ENCODE measurements at places on chromosomes 4 and X.

DNA sequence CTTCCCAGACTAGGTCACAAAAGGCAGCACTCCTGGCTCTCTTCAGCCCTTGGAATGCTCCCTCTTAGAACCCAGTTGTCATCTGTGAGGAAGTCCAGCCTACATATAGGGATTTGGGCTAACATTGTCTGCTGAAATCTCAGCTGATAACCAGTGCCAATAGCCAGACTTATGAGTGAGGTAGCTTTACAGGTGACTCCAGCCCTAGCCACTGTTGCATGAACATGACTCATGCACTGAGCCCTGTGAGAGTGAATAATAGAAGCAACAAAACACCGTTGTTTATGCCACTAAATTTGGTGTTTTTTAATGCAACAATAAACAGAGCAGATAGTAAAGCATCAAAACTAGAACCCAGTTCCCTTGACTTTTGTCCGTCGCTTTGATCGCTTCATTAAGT is 433.2 kb downstream of the STIM2 start:
- no peak for DNase-seq

- no peak for DNase-seq
Measured at GRCh38 chr4:130306566-130306965, 1210.6 kb downstream of the C4orf33 start.

- DNase-seq: no peak
Measured at GRCh38 chr4:168441412-168441811, 38.9 kb downstream of the DDX60L start.

- DNase-seq: no peak
Measured at GRCh38 chrX:47817421-47817820, 19.3 kb upstream of the ZNF81 start.

DNA sequence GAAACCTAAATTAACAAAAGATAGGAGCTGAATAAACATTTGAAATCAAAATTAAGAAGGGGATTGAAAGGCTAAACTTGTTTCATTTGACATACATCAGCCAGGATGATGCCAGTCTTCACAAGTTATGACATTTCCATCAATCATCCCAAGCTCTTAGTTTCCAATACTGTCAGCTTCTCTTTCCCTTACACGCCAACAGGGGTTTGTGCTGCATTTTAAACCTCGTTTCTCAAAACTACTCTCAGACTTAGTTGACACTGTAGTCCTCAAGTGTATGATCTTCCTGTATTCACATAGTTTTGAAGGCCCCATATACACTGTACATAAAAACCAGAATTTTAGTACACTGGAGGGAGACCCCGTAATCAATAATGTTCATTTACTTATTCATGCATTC is 840 bp upstream of the P2RY10 start:
- no peak for DNase-seq

DNA sequence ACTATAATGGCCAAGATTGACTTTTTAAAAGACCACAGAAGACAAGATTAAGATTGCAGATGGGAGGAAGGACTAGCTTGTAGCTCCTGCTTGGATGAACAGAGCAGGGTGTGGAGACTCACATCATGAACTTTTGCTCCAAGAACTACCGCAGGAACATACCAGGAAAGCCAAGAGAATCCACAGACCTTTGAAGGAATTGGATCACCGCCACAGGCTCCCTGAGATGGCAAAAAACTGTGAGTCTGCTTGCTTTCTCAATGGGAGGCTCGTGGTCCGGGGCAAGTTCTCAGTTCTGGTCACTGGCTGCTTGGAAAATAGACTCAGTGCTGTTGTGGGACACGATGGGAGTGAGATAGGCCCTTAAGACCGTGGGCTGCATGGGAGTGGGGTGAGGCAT is 276.6 kb downstream of the CCSER1 start:
- DNase-seq: no peak

DNA sequence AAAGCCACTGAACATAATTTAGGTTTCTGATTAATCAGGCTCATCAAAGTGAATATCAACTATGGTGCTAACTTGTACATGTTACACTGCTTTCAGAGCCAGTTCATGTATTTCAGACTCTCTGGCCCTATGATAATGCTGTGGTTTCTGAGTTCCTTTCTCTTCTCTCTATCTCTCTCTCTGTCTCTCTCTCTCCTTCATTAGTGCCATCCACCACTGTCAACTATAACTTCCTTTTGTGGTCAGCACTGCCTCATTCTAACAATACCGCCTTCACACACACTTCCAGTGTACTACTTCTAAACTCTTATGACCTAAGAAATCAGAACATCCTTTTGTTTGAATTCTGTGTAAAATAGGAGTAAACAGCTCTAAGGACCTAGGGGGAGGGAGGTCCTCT is 907.1 kb downstream of the RPA4 start:
- no peak for DNase-seq

- DNase-seq: no peak
Measured at GRCh38 chr4:141142423-141142822, 9.2 kb upstream of the RNF150 start.

DNA sequence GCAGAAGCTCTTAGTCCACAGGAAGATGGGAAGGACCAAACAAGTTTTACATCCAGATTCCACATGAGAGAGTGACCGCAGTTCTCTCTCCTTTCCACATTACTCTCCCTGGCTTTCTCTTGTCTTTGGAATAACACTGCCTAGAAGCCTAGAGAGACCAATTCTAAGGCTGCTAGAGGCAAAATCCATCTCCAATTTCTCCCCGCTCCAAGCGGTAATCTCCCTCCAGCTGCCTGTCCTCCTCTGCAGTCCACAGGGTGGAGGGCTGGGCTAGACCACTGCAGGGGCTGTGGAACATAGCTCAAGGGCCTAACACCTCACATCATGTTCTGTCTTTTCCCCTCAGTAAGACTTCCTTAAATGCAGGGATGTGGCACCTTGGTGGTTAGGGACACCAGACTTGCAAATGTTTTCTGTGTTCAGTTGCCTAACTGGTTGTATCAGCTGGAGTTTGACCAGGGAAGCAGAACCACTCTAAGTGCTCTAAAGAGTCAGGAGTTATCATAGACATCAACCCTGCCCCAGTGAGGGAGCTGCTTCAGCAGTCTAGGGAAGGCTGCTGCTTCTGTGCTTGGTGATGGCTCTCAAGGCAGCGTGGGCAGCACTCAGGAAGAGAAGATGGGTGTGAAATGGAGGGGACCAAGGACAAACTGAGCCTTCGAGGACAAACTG is 423.1 kb downstream of the BCOR start:
- DNase-seq: no peak

DNA sequence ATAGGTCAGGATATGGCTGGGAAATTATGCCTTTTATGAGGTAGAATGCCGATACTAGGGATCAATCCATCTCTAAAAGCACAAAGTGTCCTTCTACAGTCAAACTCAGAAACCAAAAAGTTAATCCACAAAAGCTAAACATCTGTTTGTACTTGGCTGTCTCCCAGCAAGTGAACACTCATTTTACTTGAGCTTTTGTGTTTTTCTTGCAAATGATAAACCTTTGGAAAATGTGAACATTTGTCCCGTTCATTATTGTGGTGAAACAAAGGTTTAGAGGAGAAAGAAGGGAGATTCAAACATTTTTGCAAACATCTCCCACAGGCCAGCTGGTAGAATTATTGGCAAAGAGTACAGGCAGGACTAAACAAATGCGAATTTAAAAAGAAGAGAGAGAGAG is 300.6 kb upstream of the SPANXN1 start:
- no peak for DNase-seq

- no peak for DNase-seq
Measured at GRCh38 chr4:103721251-103721650, 1.5 kb upstream of the TACR3 start.

GRCh38 chrX:10395179-10395578 is 225.2 kb downstream of the MID1 start:
- DNase-seq: no peak

GRCh38 chr4:122632396-122633143 is 11.7 kb upstream of the IL21 start:
- no peak for DNase-seq

DNA sequence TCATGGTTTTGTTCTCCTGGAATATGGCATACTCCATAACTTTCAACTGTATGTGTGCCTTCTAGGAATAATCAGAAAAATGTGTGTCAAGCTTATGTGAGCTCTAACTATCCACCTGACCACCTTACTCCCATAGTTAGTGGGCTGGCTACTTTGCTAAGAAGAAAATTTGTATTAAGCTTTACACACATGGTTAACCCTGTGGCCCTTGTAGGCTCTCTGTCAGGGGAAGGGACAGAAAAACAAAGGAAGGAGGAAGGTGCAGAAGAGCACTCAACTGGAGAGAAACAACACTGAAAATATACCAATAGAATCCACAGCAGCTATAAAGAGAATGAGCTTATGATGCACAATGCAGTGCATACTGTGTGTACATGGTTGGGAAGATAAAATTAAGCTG is 84.6 kb downstream of the PPP3CA start:
- DNase-seq: no peak

DNA sequence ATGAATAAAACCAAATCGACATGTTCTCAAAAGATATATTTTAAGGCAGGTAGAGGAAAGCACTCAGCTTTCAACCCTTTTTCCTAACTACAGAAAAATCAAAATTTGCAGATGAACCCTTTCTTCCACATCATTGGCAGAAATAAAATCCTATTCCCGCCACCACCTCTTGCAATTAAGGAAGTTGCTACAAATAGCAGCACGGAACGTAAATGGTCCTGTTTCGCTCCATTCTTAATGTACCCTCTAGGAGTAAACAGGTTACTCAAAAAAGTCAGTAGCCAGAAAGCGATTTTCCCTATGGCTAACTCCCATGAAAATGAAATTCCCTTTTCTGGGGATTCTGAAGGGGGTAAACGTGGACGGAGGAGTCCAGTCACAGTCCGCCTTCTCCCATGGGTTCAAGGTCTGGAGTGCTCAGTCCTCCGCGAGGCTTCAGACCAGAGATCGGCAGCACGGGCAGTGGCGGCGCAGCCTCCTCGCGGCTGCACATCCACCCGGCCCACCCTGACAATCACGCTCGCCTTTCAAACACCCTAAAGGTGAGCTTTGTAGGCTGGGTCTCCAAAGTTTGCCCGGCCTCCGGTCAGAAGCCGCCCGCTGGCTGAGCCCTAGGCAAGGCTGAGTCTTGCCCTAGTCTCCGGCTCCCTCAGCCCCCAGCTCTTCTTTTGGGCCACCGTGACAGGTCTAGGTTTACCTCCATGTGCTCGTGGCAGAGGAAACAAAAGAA is 1.8 kb downstream of the ATP11C start:
- DNase-seq: no peak

DNA sequence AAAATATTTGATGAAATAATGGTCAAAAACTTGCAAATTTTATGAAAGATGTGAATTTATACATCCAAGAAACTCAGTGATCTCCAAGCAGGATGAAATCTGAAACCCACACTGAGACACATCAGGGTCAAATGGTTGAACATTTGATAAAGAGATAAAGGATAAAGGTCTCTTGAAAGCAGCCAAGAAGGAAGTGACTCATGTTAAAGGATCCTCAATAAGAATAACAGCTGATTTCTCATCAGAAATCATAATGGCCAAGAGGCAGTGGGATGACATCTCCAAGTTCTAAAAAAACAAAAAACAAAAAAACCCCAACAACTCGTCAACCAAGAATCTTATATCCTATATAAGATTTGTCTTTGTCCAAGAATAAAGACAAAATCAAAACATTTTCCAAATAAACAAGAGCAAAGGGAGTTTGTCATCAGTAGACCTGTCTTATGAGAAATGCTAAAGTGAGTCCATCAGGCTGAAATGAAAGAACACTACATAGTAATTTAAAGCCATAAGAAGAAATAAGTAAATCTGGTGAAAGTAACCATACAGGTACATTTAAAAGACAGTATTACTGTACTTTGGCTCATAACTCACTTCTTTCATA is 121.7 kb downstream of the PDS5A start:
- no peak for DNase-seq

- DNase-seq: no peak
Measured at GRCh38 chr4:60422439-60422838, 777.7 kb upstream of the ADGRL3 start.

GRCh38 chr4:152334931-152335330 is 201.0 kb downstream of the FBXW7 start:
- no peak for DNase-seq

DNA sequence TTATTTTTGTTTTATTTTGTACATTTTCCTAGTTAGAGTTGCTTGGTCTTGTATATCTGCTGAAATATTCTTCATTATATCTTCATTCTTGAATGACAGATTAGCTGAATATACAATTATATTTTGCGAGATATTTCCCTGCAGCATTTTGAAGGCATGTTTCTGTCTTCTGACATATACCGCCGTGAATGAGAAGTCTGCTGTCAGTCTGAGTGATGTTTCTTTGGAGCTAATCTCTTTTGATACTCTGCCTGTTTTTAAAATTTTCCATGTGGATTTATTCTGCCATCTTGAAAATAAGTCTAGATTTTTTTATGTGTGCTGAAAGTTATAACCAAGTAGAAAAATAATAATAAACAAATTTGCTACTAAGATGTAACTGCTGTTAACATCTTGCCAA is 148.5 kb downstream of the MAGEC1 start:
- no peak for DNase-seq

- no peak for DNase-seq
Measured at GRCh38 chrX:104370089-104370488, 115.4 kb upstream of the ESX1 start.

DNA sequence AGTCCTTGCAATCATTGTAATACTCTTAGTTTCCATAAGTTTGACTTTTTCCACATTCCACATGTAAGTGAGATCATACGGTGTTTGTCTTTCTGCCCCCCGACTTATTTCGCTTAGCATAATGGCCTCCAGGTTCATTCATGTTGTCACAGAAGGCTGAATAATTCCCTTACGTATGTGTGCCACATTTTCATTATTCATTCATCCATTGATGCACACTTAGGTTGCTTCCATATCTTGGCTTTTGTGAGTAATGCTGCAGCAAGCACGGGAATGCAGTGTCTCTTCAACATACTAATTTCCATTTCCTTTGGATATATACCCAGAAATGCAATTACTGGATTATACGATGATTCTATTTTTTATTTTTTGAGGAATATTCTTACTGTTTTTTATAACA is 22.0 kb upstream of the VEGFC start:
- DNase-seq: no peak

DNA sequence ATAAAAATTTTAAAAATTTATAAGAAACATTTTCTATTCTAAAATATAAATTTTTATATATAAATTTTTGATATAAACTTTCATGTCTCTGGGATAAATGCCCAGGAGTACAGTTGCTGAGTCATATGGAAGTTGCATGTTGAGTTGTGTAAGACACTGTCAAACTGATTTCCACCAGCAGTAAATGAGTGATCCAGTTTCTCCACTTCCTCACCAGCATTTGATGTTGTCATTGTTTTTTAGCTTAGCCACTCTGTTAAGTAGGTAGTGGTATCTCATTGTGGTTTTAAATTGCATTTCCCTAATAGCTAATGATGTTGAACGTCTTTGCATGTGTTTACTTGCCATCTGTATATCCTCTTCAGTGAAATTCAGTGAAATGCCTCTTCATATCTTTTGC is 66.5 kb downstream of the MAMLD1 start:
- no peak for DNase-seq

- DNase-seq: no peak
Measured at GRCh38 chr4:165079476-165079875, 25.8 kb downstream of the TRIM75 start.

GRCh38 chrX:13717700-13718472 is 16.5 kb downstream of the TRAPPC2 start:
- DNase-seq: no peak

- DNase-seq: no peak
Measured at GRCh38 chr4:13968723-13969122, 341.2 kb upstream of the BOD1L1 start.
